ENCODE measurements at places on chromosomes 2 and 18.

DNA sequence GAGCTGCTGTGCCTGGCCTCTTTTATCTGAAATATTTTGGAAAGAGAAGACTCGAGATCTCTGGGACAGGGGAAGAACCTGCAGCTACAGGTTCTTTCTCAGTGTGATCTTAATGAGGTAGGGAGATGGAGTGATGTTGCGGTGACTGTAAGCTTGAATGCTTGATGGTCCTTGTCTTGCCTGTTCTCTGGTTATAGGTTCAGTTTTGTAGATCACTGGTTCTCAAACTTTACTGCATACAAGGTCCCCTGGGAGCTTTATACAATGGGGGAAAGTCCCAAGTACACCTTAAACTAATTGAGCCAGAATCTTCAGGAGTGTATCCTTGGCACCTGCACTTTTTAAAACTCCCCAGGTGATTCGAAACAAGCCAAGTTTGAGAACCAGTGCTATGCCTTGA is 136.7 kb upstream of the CXCR4 start:
- no peak for DNase-seq

- no peak for DNase-seq
Observed at GRCh38 chr2:190504912-190505311, 29.6 kb downstream of the NEMP2 start.

DNA sequence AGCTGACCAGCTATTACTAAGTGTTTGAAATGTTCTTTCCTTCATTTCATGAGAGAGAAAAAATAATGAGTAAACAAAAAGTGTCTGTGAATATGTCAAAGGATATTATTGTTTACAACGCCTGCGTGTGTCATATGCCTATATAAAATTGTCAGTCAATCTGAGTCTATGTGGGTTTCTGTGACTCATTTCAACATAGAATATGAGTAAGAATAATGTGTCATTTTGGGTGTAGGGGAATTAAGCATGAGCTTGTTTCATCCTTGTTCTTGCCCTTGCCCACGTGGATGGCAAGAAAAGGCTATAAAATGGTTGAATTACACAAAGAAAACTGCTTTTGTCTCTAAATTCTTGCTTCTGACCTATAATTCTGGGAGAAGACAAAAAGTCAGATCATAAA is 466.0 kb downstream of the PTH2R start:
- no peak for DNase-seq

DNA sequence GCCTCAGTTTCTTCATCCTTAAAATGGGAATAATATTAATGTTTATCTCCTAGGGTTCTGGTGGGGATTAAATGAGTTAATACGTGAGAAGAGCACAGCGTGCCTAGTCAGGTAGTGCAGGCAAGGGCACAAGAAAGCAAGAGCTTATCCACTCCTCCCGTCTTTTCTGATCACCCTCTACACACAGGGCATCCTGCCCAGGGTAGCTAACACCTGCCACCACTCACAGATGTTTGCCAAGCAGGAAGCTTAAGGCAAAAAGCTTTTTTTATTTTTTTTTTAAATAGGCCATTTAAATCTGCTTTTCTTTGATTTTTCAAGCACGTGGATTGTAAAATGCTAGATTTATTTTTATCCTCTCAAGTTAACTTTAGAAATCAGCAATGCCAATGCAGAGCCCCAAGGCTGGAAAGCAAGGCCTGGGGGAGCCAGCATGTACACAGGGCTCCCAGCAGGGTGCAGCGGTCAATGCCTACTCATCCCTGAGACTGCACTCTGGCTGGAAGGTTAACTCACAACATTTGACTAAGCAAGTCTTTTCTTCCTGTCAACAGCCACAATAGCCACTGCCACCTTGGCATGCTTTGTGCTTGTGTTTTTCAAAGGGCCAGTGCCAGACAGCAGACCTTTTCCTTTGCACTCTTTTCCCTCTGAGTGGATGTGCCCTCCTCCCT is 86.5 kb upstream of the ACAA2 start:
- no peak for DNase-seq

DNA sequence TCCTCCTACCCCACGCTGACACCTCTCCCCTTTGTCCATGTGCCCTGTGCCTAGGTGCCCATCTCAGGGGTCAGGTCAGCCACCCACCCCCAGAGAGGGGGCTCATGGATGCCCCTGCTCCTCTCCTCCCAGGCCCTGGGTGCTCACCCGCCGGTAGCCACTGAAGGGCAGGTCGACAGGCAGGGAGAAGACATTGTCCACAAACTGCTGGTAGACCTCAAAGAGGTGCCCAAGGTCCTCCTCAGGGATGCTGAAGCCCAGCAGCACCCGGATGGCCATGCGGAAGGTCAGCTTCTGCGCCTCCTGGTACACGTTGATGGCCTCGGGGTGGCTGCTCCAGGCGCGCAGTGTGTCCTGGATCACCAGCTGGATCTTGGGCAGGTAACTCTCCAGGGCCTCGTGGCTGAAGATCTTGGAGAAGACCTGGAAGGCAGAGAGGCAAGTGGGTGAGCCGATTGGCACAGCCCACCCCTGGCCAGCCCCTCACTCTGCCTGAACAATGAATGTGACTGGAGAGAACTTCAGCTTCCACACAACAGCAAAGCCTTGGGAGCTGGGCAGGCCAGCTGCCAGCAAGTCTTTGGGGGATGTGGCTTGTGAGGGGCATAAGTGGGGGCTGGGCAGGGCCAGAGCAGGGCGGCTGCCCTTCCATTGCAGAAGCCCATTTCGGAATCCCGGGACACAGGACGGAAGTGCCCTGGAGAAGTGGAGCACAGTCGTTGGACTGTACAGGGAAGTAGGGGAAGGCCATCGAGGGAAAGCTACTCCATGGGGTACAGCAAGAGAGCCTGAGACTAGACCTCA is 12.5 kb downstream of the CYP26B1 start:
- no peak for DNase-seq

DNA sequence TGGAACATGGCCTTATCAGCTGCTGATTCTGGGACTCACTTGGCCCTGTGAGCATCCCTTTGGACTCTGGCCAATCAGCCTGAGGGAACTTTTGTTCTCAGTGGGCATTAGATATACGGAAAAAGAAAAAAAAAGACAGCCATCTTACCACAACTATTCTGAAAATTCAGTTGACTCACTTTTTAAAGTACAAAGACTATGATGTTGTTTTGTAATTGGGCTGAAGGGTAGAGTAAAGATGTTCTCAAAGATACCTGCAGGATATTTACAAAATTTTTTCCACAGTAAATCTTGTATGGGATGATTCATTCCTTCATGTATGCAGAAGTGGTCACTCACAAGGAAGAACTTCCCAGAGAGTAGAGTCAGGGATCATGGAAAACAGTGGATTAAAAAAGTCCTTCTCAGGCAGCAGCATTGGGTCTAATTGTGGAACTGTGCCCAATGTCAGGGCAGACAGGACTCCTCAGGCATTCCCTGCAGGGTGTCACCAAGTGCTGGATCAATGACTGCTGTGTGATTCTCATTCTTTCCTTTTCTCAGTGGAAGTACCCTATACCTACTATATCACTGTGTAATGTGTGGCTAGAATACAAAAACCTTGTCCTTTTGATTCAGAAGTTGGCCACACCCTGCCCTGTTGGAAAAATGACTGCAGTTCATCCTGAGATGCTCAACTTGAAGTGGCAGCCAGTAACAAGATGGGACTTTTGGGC is 35.4 kb downstream of the SULT1C4 start:
- DNase-seq = no peak

GRCh38 chr18:46672062-46672970 is 15.3 kb upstream of the LOXHD1 start:
- no peak for DNase-seq

- DNase-seq = no peak
Observed at GRCh38 chr2:108936866-108937265, 52.2 kb downstream of the EDAR start.

Measured in SK-N-DZ (cell line).